ENCODE measurements at places on chromosomes 2 and 18. TPM values are rescaled to one million over a fixed set of nuclear protein-coding genes. Genes with fewer than 3 reads are reported as not detected.

The KIF3C gene
- 0.98 TPM for total RNA-seq

The L3MBTL4 gene
- 9.7 TPM for total RNA-seq

The TMEM178A gene
- total RNA-seq, result 1.7 TPM

The TMEM17 gene
- total RNA-seq, result 0.87 TPM

The TWIST2 gene
- not detected for total RNA-seq

The TBR1 gene
- total RNA-seq, result not detected

The KCNE4 gene
- 0.17 TPM for total RNA-seq

The POTEI gene
- total RNA-seq, result not detected

The DCDC2C gene
- not detected for total RNA-seq

The LYPD1 gene
- 0.86 TPM for total RNA-seq

The CNPPD1 gene
- total RNA-seq, result 22.6 TPM

The PTPRN gene
- total RNA-seq, result not detected

The HRH4 gene
- 0.06 TPM for total RNA-seq

The KCNG2 gene
- not detected for total RNA-seq

The PCARE gene
- not detected for total RNA-seq

The UCN gene
- 2.0 TPM for total RNA-seq

The SERPINB4 gene
- total RNA-seq, result not detected

The SERPINB11 gene
- not detected for total RNA-seq

The TUBA4B gene
- total RNA-seq, result 2.0 TPM

The MYO7B gene
- total RNA-seq, result not detected

The LAMA1 gene
- 0.18 TPM for total RNA-seq

The ELAC1 gene
- 3.5 TPM for total RNA-seq

The DSG1 gene
- 0.29 TPM for total RNA-seq

The SKA1 gene
- total RNA-seq, result 1.5 TPM

The ERFE gene
- not detected for total RNA-seq

The COL4A3 gene
- total RNA-seq, result 1.3 TPM

The CNDP1 gene
- 61.4 TPM for total RNA-seq

The SERPINB7 gene
- total RNA-seq, result not detected

The BOLL gene
- total RNA-seq, result not detected

The GALR1 gene
- not detected for total RNA-seq

The DSC3 gene
- total RNA-seq, result not detected

The ELOA2 gene
- total RNA-seq, result not detected

The SLC16A14 gene
- total RNA-seq, result 0.58 TPM

The HJURP gene
- 0.27 TPM for total RNA-seq

The CHRND gene
- not detected for total RNA-seq

The DLX1 gene
- total RNA-seq, result not detected

The OR6B2 gene
- total RNA-seq, result not detected

The UGT1A8 gene
- total RNA-seq, result 1.00 TPM

The KCNS3 gene
- total RNA-seq, result 1.3 TPM

The FRZB gene
- total RNA-seq, result 0.49 TPM

The TRMT61B gene
- total RNA-seq, result 7.3 TPM

The MYOM1 gene
- total RNA-seq, result 45.9 TPM

The DOK6 gene
- 1.8 TPM for total RNA-seq

The POMC gene
- total RNA-seq, result 0.74 TPM

The AQP4 gene
- 1.7 TPM for total RNA-seq

The PPP1R1C gene
- total RNA-seq, result 1.8 TPM

The SP100 gene
- 54.9 TPM for total RNA-seq

The FSHR gene
- total RNA-seq, result not detected

The IL1R1 gene
- total RNA-seq, result 55.5 TPM

The SNORC gene
- total RNA-seq, result 6.5 TPM

The LINC00305 gene
- total RNA-seq, result not detected

The FHOD3 gene
- total RNA-seq, result 0.51 TPM

The MIB1 gene
- total RNA-seq, result 12.6 TPM

The DYNAP gene
- not detected for total RNA-seq

All from right lobe of liver (tissue), 6 donors.